ENCODE measurements at places on chromosomes 13 and 19.

GRCh38 chr13:25462301-25463125 lies 90.7 kb downstream of the ATP8A2 start:
- DNase-seq: no peak

DNA sequence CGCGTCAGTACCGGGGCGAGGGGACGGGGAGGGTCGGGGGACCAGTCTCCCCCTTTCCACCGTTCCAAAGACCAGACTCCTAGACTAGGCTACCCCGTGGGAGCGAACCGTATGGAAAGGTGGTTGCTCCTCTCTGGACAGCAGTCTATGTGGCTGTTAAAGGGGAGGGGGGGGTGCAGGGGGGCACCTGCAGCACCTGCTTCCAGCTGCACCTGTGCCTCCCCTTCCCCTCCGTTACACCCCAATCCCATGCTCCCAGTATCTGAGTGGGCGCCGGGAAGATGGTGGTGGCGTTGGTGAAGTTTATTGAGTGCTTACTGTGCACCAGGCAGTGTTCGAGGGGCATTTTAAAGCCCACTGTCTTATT lies 557 bp downstream of the ZNF524 start:
- DNase-seq: no peak

DNA sequence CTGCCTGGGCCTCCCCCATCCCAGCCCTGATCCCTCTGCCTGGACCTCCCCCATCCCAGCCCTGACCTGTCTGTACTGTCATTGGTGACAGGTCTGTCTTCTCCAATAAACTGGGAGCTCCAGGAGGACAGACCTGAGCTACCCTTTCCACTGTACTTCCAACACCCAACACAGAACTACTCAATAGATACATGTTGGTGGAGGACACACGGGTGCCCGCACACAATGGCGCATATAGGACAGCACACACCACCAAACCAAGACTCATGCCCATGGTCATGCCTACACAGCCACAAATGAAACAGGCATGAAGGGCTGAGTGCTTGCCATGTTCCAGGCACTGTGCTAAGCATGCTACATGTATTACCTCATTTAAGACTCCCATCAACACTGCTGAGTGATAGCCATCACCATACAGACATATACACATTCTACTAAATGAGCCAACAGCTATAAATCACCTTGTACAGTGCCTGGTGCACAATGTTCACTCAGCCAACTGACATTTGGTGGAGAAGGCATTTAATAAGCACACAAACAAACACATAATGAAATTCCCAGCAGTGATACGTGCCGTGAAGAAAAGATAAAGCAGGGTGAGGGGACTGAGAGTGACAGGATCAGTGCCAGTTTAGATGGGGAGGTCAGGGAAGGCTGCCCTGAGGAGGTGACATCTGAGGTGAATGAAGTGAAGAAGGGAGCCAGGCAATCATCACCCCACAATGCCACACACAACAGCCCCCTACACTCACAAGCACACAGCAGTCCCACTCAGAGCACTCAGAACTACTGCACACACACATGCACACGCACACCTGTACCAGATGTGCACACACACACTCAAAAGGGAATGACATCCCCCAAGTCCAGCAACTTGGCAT lies 857 bp downstream of the POU2F2 start:
- no peak for DNase-seq

DNA sequence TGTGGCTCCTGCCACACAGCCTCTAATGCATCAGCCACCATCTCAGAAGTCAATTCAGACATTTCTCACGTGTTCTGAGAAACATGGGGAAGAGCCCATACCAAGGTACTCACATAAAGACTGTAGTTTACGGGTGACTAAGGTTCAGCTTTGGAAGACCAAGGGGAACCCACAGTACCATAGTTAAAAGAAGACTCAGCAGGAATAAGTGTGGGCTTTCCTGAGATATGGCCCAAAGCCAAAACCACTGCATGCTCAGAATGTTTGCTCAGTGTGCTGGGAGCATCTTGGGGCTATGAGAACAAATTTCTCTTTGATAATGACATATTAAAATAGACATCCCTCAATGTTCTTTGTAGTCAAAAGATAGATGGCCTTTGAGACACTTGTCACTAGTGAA lies 283.8 kb downstream of the DCT start:
- peak; percentile 97 for DNase-seq

DNA sequence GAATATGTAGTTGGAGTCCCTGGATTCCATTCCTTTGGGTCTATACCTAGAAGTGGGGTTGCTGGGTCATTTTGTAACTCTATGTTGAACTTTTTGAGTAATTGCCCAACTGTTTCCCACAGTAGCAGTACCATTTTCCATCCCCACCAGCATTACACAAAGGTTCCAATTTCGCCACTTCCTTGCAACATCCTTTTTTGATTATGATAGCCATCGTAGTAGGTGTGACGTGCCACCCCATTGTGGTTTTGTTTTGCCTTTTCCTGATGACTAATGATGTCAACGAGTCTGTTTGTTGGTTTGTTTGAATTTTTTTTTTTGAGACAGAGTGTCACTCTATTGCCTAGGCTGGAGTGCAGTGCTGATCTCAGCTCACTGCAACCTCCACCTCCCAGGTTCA lies 3.3 kb upstream of the PEX11G start:
- peak; percentile 59 for DNase-seq

DNA sequence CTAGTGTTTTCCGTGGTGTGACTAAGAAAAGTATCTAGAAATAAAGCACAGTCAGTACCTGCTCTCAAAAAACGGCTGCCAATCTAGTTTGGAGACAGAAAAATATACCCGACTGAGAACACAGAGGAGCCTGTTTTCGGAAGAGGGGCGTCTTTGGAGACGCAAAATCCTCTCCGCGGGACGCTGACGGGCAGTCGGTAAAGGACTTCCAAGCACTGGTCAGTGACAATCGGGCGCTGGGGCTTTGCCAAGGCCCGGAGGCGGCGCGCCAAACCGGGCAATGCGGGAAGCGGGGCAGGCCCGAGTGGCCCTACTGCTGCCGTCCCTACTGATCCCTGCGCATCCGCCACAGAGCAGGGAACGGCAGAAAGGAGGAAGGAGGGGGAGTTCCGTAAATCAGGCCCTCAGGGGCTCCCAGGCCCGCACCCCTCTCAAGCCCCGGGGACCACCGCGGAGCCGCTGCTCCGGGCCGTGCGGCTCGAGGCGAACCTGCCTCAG lies 588 bp upstream of the DPY19L3 start:
- DNase-seq: peak; percentile 35

DNA sequence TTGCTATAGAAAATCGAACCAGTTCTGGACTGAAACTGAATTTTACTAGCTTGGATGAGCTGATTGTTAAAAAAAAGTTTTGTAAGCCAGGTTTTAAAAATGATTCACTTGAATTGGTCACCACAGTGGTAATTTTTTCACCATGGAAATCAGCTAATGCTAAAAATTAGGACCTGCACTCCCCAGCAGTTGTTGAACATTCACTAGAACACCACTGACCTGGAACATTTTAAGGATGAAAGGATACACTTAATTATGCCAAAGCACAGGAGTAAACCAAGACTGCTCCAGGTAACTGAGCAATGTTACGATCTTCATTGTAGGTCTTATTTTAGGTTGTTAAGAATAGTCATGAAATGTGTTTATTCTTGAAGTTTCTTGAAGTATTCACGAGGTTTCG lies 1342.6 kb upstream of the SPRY2 start:
- no peak for DNase-seq

- DNase-seq: peak; percentile 97
Measured at GRCh38 chr13:44918326-44919103, 70.8 kb downstream of the NUFIP1 start.

DNA sequence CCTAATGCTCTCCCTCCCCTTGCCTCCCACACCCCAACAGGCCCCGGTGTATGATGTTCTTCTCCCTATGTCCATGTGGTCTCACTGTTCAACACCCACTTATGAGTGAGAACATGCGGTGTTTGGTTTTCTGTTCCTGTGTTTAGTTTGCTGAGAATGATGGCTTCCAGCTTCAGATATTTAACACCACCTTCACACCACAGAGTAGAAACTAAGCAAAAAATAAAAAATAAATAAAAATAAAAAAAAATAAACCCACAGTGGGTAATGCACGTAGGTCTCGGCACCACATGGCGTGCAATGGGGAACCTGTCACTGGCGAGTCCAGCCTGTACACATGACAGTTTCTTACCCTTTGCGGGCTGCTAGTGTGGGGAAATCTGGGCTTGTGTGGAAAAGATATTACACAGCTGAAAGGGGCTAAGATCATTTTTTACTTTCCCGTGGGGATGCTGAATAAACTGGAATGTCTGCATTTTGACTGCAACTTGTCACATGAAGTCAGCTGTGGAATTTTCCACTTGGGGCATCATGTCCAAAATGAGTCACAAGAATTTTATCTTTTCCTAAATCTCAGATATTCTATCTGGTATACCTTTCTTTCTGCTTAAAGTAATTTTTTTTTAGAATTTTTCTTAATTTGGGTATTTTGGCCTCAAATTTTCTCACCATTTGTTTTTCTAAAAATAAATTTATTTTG lies 170.5 kb downstream of the IRS2 start:
- DNase-seq: no peak

GRCh38 chr13:50390503-50391248 lies 375.4 kb downstream of the KCNRG start:
- no peak for DNase-seq

DNA sequence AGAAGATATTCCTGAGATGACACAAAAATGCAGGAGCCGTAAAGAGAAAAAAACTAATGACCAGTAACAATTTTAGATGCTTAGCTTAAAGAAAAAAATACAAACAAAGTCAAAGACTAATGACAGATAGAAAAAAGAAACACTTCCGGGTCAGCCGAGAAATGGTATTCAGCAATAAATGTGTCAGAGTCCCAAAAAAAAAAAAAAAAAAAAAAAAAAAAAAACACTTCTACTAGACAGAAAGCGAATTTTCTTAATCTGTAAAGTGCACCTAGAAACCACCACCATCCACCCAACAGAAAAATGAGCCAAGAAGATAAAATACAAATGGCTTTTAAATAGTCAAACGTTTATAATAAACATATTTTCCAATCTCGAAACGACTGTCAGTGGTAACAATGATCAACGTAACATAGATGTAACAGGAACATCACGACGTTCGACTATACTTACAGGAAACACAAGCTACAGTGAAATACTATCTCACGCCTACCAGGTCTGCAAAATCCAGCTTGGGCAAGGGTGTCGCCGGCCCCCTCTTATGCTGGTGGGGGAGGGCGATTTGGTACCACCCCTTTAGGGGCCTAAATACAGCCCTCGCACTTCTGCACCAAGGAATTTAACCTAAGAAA lies 10.6 kb downstream of the ABHD17A start:
- peak; percentile 39 for DNase-seq

DNA sequence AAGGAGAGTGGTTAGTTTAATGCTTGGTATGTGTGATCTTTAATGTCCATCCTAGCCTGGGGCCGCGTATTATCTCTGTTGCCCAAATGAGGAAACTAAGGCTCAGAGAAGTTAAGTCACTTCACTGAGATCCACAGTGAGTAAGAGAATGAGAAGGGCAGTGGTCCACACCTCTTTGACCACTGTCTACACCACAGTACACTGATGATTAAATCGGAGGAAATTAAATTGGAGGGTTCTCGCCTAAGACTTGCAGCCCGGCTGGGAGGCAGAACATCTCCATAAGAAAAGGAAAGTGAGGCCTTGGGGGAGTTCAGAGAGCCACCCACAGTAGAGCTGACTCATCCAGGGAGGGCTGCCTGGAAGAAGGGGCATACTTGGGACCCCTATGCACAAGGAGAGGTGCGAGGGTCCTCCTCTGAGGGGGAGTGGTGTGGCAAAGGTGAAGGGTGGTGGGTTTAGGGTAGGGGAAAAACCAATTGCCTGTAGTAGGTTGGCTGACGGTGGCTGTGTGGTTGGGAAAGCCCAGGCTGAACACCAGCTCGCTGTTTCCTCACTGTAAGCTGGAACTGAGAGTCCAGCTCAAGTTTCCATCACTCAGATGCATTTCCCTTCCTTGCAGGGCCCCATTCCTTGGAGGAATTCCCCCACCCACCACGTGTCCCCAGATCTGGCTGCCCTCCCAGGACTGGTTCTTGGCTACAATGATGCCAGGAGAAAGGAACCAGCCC lies 15.0 kb upstream of the DHRS12 start:
- DNase-seq: no peak

DNA sequence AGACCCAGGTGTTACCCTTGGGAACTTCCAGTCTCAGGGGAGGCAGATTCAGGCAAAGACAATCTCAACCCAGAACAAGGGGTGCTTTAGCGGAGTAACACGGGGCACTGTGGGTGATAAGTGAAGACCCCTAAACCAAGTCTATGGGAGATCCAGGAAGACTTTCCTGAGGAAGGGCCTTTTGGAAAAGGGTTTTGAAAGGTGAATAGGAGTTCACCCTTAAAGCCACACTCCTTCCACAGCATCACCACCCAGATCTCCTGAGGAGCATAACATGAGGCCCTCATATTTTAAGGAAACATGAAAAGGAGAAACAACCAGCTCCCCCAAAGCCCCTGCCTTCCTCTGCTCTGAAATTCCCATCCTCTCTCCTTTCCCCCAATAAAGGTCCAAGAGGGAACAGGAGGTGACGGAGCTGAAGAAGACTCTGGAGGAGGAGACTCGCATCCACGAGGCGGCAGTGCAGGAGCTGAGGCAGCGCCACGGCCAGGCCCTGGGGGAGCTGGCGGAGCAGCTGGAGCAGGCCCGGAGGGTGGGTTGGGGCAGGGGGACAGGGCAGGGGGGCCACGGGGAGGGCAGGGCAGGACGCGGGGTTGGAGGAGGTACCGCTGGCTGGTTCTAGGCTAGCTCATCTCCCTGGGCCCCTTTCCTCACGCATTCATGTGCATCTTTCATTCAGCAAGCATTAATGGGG lies 52.7 kb downstream of the KCNC3 start:
- no peak for DNase-seq

- no peak for DNase-seq
Measured at GRCh38 chr13:53141336-53141735, 112.7 kb downstream of the OLFM4 start.

DNA sequence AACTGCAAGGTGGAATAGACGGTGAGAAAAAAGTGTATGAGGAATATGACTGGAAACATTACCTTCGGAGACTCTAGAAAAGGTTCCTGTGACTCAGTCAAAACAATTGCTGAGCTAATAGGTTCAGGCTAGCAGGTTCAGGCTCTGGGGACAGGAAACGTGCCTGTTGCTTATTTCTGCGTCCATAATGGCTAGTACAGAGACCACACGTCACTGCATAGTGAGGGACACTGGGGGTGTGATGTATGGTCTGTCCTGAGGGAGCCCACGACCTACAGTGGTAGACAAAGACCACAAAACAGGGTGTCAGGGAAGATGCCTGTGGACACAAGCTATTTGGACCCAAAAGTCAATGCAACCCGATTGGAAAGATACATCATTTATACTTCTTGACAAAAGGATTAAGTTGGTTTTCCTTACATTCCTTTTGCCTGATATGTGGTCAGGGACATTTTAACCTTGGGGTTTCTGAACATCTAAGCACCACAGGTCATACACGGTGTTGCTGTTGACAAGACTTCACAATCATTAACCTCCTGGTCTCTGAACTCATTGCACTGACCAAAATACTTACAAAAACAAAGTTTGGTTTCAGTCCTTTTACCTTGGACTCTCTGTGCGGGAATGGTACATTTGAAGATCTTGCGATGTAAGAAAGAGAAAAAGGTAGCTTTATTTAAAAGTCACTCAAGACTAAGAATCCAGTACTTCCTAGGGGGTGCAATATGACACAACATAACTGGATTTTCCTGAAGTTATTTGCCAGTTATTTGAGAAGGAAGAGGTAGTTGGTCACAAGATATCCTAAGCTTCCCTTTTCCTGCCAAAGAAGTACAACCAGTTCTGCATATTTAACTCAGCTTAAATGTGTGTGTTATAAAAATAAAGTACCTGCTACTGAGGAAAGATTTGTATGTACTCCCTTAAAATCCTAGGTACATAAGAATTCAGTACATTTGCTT lies 20.0 kb downstream of the CRYL1 start:
- DNase-seq: no peak

- no peak for DNase-seq
Measured at GRCh38 chr13:91664039-91664438, 265.6 kb downstream of the GPC5 start.

Measured in fibroblast of mammary gland (primary cell).